ENCODE measurements at places on chromosomes 6 and 20.

DNA sequence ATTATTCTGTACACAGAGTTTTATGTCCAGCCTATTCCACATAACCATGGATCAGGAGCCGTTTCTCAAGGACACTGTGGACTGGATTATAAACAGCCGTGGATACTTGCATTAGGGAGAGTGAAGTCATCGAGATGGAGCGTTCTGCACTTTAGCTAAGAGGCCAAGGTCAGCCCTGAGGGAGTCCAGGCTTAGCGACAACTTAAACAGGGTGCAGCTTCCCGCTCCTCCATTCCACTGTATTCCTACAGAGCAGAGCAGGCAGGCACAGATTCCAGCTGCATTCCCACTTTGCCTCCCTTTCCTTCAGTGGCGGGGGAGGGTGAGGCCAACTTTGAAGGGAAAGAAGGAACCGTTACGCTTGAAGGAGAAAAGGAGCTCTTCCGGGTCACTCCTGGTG, 59.5 kb downstream of the RAMACL start:
- DNase-seq: no peak

GRCh38 chr6:85273870-85274269, 176.0 kb upstream of the NT5E start:
- no peak for DNase-seq

- no peak for DNase-seq
These were observed at the start of gene PACSIN1 for GRCh38 chr6:34465531-34466241. Gene PACSIN1 (plus strand): TSS chr6:34466076. CDS start chr6:34526306, 60,230 bp downstream.

DNA sequence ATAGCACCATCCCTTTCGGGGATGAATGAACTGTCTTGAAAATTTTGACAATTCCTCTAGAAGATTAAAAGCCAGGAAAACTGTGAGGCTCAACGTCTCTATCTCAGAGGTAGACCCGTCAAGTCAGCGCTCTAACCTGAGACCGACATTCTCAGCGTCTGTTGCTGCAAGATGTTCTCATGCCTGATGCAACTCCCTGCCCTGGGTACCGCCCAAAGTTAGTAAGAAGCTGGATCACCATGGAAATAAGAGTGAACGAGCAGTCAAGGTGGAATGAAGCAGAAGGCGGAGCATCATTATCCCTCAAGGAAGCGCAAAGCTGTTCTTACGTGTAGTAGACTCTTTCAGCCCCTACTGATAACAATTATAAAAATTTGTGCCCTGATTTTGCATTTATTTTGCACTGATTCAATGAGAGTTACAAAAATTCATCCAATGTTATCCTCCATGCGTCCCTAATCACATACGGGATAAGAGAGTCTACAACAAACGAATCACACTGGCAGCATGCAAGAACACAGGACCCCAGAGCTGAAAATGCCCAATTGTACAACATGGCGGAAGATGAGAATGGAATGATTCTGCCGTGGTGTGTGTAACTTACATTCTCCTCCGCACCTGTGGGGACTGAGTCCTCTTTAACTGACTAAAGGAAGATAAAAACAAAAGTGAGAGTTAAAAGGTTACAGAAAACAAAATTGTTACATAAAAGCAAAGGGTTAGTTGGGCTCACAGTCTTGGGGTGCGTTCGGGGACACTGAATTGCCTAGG, 95.4 kb downstream of the BCAS1 start:
- DNase-seq: no peak

DNA sequence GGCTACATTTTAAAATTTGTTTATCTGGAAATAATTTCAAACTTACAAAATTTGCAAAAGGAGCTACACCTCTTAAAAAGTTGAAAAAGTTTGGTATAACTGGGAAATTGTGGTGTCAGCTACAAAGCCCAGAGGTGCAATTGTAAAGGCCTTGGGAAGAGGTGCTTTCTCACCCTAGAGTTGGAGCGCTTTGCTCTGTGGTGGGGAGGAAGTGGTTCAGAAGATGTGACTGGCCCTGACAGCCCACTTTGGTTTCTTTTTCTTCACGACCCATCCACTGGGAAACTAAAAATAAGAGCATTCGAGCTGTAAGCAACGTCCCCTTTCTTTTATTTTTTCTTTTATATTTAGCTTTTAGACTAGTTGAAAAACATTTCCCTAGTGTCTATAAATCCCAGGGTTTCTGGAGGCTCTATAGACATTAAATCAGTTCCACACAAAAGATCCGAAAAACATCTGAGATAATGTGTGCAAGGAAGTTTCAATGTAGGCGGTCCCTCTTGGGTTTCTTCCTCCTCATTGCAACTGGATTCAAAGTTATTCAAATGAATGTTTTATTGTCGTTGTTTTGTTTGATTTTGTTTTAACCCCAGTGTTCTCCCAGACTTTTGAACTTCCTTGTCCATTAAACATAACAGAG, 397.8 kb downstream of the KIF16B start:
- DNase-seq: no peak

GRCh38 chr6:579339-579738, 77.6 kb downstream of the HUS1B start:
- no peak for DNase-seq

GRCh38 chr20:20395903-20396568, 28.1 kb downstream of the INSM1 start:
- no peak for DNase-seq

DNA sequence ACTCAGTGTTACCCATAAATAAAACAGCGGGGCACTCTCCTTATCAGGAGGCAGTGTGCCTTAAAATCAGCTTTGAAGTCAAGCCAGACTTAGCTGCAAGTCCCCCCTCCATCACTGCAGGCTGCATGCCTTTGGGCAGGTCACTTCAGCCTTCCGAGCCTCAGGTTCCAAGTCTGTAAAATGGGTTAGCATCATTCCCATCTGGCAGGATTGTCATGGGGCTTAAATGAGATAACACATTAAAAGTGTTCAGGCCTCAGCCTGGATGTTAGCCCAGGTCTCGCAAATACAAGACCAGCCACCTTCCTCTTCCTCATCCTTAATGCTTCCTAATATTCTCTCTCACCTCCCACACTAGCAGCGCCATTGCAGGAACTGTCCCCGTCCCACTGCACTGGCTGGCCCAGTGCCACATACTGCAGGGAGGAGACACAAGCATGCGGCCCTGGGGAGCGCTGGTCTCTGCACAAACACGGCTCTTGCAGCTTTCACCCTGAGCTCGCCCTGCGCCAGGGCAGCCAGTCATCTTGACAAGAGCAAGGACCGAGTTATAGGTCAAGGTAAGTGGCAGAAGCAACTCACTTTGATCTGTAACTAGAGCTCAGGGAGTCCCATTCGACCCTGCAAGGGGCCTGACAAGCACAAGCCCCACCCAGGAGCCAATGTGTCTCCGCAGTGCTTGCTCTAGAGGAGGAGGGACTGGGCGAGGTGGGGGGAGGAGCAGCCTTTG, 564.6 kb upstream of the AGPAT4 start:
- DNase-seq: no peak

- no peak for DNase-seq
These were observed 69.4 kb downstream of the TENT5A start for GRCh38 chr6:81682858-81683620.

GRCh38 chr6:22575190-22575589, 5.8 kb downstream of the HDGFL1 start:
- DNase-seq: no peak

DNA sequence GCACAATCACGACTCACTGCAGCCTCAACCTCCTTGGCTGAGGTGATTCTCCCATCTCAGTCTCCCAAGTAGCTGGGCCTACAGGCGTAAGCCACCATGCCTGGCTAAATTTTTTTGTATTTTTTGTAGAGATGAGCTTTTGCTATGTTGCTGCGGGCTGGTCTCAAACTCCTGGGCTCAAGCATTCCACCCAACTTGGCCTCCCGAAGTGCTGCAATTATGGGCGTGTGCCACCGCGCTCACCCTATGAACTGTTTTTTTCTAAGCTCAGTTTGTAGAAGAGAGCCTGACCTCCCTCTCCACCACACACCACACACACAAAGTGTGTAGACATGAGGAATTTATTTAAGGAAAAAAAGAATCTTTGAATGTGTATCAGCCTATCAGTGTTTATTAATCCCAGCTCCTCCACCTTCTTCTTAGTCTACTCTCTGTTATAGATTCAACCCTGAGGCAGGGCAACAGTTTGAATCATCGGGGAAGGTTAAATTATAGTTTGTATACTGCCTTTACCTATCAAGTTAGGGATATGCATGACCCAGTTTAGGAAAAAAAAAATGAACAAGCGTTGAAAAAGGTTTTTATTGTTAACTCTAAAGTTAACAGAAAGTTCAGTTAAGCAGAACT, 74.1 kb downstream of the PLEKHG1 start:
- no peak for DNase-seq

GRCh38 chr6:43301081-43301870, 3.2 kb downstream of the SLC22A7 start:
- no peak for DNase-seq

GRCh38 chr6:28333599-28334018, 2.3 kb downstream of the ZSCAN31 start:
- DNase-seq: no peak

GRCh38 chr6:147127587-147127986, 76.6 kb upstream of the STXBP5 start:
- no peak for DNase-seq

- DNase-seq: no peak
These were observed 132.4 kb upstream of the SNX9 start for GRCh38 chr6:157690441-157691210.

GRCh38 chr20:13526551-13526950, 112.2 kb downstream of the TASP1 start:
- no peak for DNase-seq

GRCh38 chr6:50198245-50198644, 148.5 kb upstream of the DEFB112 start:
- DNase-seq: no peak

DNA sequence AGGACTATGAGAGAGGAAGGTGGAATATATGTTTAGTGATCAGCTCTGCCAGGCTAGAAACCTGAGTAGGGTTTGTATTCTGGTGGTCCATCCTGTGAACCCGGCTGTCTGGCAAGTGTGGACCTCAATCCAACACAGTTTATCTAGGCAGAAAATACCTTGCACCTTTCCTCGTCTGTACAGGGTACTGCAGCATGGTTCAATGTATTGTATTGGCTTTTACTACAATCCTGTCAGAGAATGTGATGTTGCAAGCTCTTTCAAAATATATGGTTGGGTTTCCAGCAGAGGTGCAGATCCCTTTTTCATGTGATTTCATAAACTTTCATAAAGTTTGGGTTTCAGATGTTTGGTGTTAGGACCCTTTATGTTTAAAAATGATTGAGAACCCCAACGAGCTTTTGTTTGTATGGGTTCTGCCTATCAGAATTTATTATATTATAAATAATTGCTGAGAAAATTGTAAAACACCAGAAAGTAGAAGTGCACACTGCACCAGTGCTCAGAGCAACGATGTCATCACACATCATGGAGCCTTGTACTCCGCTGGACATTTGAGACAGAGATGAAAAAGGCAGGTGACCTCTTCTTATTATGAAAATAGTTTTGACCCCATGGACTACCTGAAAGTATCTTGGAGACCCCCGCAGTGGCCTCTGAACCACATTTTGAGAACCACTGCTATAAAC, 106.6 kb downstream of the RTN4IP1 start:
- DNase-seq: no peak

DNA sequence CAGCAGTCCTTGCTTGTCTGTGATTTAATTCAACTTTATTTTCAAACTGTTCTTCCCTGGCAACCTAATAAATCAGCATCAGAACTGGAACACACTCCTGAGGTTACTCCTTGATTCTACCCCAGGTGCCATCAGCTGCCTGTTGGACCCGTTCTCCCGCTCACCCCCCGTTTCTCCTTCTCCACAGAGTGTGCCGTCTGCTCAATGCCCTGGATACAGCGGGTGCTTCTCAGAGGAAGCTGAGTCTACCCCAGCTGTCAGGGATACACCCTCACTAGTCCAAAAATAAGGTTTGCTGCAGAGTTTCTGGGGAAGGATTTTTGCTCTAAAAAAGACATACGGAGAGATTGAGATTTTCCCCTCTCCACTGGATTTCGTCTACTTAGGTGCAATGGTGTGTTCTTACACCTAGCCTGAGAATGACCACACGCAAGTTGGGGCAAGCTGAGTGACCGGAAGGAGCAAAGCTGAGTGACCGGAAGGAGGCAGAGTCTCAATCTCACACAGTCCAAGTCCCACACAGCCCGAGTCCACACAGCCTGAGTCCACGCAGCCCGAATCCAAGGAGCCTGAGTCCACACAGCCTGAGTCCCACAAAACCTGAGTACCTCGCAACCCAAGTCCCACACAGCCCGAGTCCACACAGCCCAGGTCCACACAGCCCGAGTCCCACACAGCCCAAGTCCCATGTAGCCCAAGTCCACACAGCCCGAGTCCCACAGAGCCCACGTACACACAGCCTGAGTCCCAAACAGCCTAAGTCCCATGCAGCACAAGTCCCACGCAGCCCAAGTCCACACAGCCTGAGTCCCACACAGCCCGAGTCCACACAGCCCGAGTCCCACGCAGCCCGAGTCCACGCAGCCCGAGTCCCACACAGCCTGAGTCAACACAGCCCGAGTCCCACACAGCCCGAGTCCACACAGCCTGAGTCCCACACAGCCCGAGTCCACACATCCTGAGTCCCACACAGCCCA, 58.6 kb upstream of the DACT2 start:
- DNase-seq: no peak

- DNase-seq: no peak
These were observed 5.7 kb upstream of the RBPJL start for GRCh38 chr20:45300961-45301360.

DNA sequence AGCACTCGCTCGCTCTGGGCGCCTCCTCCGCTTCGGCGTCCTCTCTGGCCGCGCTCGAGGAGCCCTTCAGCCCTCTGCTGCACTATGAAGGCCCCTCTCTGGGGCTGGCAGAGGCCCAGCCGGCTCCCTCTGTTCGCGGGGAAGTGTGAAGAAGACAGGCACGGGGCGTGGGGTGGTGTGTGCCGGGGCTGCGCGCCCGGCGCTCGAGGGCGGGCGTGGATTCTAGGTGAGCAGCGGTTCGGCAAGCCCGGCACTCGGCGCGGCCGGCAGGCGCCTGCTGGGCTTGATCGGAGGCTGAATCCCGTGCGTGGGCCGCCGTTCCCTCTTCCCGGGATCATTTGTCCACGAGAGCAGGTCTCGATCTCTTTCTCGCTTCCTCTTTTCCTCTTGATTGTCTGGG, 153.0 kb downstream of the SLC35B3 start:
- no peak for DNase-seq

GRCh38 chr20:37236462-37236861, 25.2 kb downstream of the GHRH start:
- no peak for DNase-seq

DNA sequence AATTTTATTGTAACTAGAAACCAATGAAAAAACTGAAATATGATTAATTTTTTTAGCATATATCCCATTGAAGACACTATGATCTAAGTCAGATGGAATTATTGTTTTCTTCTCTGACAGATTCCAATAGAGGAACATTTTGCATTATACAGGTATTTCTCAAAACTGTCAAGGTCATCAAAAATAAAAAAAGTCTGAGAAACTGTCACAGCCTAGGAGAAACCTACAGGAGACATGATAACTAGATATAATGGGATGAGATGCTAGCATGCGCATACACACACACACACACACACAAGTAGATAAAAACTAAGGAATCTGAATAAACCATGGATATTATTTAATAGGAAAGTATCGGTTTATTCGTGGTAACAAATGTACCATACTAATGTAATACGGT, 161.9 kb upstream of the HCRTR2 start:
- no peak for DNase-seq

GRCh38 chr6:41960028-41960427, 18.4 kb upstream of the CCND3 start:
- no peak for DNase-seq
